ENCODE measurements at places on chromosomes 5 and 9.

GRCh38 chr9:89764217-89764616 is 159.4 kb downstream of the GADD45G start:
- no peak for DNase-seq

- no peak for DNase-seq
Measured at GRCh38 chr9:4381744-4382143, 81.9 kb upstream of the GLIS3 start.

DNA sequence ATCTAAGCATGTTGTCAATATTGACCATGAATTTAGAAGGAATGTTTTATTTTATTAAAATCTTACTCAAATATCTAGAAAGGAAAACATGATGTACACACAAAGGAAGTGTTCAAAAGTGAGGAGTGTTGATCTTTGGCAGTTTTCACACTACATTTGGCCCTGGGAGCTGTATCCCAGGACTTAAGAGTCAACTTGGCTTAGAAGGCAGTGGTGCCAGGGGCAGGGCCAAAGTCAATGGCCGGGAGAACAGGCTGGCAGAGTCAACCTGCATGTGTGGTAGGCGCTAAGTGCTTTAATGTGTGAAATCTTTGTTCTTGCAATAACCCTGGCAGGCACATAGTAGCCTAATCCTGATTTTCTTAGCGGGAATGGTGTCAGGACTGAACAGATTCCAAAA is 228.4 kb downstream of the TENT4A start:
- DNase-seq: no peak

- DNase-seq: no peak
Measured at GRCh38 chr9:3268223-3268622, 257.6 kb downstream of the RFX3 start.

- peak; percentile 3 for DNase-seq
Measured at GRCh38 chr5:73344835-73345234, 103.7 kb downstream of the FOXD1 start.

DNA sequence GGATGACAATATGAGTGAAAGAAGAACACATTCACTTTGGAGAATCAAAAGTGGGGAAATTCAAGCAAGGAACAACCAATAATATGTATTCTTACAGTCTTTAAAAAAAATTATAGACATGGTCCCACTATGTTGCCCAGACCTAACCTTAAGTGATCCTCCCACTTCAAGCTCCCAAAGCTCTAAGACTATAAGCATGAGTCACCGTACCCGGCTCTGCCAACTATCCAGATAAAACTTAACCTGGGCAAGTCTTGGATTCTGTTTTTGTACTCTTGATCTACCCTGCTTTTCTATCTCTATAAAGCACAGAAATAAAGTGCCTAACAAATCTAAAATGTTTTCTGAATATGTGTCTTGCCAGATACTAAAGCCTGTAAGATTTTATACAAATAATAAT is 30.9 kb downstream of the CEMIP2 start:
- no peak for DNase-seq

GRCh38 chr5:126368239-126368812 is 54.9 kb upstream of the GRAMD2B start:
- no peak for DNase-seq

Data from NB4 (cell line).